ENCODE measurements at places on chromosomes 1 and 21.

- no peak for DNase-seq
Measured at GRCh38 chr1:246367041-246367440, 140.0 kb downstream of the SMYD3 start.

DNA sequence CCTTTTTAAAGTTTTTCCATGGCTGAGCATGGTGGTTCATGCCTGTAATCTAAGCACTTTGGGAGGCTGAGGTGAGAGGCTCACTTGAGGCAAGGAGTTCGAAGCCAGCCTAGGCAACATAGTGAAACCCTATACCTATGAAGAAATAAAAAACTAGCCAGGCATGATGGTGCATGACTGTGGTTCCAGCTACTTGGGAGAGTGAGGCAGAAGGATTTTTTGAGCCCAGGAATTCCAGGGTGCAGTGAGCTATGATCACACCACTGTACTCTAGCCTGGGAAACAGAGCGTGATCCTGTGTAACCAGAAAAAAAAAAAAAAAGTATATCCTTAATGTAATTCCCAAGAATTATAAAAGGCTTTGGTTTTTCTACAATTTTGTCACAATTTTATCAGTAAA, 17.4 kb downstream of the DEPDC1 start:
- DNase-seq, result no peak

DNA sequence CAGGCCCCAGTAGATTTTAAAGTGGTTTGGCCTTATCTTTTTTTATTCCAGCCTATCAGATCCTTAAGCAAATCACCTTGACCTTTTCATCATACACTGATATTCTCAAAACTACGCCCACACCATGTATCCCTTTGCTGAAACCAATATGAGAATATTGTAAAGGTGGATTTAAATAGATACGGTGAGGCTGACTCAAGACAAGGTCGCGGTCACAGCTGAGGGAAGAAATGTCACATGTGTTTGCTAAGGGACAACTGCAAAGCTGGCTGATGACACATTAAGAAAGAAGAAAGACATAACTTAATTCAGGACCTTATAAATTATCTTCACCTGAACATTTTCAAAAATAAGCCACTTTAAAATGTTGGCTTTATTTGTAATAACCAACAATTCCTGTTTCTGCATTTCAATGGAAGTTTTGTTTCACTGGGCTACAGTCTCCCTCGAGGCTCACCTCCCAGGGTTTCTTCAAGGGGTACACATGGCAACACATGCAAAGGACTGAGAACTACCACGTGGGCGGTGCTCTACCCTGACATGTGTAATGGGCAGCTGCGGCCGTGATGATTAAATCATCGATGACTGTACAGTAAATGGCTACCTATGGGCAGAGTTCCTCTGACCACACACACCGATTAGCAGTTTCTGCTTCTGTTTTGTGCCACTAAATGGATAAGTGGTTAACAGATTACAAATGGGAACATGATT, 189.5 kb downstream of the SIPA1L2 start:
- DNase-seq, result no peak

DNA sequence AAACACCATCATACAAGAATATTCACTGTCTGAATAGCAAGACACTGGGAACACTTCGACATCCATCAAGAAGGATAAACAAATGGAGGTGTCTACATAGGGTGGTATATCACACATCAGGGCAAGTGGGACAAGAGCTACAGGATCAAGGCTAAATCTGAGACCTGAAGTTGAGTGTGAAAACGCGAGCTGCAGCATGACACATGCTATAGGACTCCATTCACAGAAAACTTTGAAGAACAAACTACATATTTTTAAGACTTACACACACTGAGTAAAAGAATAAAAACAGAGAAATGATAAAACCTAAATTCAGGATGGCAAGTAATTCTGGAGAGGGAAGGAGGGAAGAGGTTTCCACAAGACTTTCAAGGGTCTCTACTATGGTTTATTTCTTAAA, 2.1 kb downstream of the TTC39A start:
- DNase-seq, result no peak

- no peak for DNase-seq
Measured at GRCh38 chr1:75501577-75502295, 109.2 kb downstream of the SLC44A5 start.

DNA sequence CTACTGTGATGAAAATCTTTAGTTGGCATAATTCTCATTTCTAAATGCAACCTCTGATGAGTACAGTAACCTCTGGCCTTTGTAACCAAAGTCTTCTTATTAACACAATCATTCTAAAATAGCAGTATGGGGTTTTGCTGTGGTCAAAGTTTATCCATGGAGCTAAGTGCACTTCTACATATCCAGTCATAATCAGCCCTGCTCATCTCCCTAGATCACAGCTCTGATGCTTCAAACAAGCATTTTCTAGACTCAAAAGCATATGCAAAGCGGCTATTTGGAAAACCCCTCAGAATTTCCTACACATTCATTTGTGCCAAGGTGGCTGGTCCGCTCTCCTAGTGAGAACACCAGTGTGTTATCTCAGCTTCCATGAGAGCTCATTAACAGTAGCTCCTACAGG, 418.6 kb downstream of the MRPL39 start:
- DNase-seq, result no peak

DNA sequence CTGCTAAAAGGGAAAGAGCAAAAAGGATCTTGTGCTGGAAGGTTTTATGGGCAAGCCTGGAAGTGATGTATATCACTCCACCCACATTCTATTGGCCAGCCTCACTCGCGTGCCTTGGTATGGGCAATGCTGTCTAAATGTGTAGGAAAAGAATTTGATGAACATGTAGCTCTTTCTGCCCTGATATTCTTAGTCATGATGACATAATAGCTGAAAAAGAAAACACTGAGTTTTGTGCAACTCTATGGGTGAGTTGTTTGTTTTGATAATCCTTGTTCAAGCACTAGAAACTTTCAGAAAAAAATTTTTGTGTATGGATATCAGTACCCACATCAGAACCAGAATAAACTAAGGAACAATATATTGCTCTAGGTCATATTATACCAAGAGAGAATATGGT, 231.5 kb upstream of the ST6GALNAC5 start:
- DNase-seq, result no peak

GRCh38 chr1:116494353-116494692, 76.5 kb downstream of the CD58 start:
- DNase-seq, result no peak

GRCh38 chr1:46448109-46448911, 41.3 kb upstream of the DMBX1 start:
- DNase-seq, result no peak

- no peak for DNase-seq
Measured at GRCh38 chr1:16617778-16618580, 4.6 kb upstream of the NBPF1 start.

GRCh38 chr1:218739426-218739825, 394.3 kb downstream of the TGFB2 start:
- DNase-seq, result no peak

GRCh38 chr21:33660406-33660805, 18.1 kb downstream of the ITSN1 start:
- DNase-seq, result no peak

All from stimulated activated CD8-positive, alpha-beta memory T cell treated with anti-CD3 and anti-CD28 coated beads, Interleukin-7, amount 100 ng/mL, for 1 hour (primary cell).